ENCODE measurements at places on chromosomes 1 and 21.

- DNase-seq: peak; percentile 82
These were observed 120.9 kb upstream of the IPO9 start for GRCh38 chr1:201708085-201708512.

- no peak for DNase-seq
These were observed 19.7 kb downstream of the DPH5 start for GRCh38 chr1:101005871-101006270.

- DNase-seq: peak; percentile 99
These were observed 104.0 kb upstream of the RUNX3 start for GRCh38 chr1:25033828-25034705.

DNA sequence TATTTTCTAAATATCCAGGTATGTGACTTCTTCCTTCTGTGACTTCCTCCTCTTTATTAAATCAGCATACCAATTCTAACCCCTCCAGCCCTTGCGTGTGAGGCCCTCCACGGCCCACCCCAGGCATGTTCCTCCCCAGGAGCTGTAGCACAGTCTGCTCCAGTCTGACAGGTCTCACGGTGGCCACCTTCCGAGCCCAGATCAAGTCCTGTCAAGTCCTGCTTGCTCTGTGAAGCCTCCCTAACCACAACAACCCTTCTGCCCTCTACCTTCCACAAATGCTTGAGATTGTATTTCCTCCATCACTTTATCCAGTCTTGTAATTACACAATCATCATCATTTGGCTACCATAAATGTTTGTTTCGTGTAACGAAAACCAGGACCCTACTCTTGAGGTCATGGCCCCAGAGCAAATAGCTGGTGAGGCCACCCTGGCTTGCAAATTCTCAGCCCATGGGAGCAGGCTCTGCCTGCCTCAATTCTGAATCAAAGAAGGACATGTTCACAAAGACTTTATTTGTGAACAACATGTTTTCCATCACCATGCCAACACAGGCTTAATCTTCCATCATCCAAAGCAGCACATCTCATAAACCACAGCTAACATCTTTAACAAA lies 33.0 kb upstream of the S100A7 start:
- DNase-seq: no peak

- DNase-seq: no peak
These were observed 18.1 kb downstream of the SLC45A3 start for GRCh38 chr1:205662135-205662738.

DNA sequence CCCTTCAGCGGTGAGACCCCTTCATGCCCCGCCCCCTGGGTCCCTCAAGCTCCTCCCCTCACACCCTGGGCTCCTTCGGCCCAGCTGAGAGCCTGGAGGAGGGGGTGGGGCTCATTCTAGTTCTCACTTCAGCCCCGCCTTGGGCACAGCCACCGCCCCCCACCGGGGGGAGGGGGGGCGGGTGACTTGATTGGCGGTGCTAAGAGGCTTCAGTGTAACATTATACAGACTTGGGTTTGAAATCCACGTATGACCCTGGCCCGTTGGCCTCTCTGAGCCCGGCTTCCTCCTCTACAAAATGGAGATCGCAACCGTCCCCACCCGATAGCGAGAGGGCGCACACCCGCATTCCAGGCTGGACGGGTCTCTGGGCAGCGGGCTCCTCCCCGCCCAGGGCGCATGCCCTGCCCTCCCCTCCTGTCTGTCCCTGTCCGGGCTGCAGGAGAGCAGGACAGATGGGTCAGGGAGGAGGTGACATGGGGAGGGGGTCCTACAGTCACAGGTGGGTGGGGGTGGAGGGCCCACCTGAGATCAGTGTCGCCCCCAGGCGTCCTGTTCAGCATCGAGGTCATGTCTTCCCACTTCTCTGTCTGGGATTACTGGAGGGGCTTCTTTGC lies 5.1 kb downstream of the CLCNKB start:
- no peak for DNase-seq

- DNase-seq: peak; percentile 16
These were observed 106.7 kb upstream of the C21orf91 start for GRCh38 chr21:17925899-17926298.

GRCh38 chr1:153629971-153630370 lies 1.7 kb downstream of the S100A1 start:
- no peak for DNase-seq

DNA sequence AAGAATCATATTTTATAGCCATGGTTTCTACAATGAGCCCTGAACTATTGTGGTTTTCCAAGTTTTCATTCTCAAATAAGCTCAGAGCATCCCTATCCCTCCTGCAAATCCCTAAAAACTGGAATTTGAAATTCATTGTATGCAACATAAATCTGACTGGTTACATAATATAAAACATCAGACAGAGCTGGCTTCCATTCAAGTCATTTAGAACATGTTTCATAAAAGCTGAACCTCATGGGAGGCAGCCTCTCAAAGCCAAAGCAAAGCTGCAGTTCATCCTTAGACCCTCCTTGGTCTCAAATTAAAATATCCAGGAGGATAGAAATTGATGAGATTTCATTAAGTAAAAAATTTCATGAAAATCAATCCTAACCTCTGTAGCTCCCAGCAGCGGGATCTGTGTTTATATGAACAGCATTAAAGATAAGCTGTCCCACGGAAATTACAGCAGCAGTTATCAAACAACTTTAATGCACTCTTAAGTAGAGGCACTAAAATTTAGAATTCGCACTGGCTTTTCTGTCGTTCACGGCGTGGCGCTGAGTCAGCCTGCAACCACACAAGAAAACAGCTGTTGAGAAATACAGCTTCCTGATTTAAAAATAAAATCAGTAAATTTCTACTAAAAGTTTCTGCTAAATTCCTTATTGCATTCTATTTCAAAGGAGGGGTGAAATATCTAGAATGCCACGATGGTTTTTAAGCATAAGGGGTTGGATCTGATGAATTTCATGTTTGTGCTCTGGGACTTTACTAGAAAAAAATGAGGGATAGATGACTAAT lies 99.9 kb upstream of the TIAM1 start:
- peak; percentile 58 for DNase-seq

GRCh38 chr1:201633297-201633696 lies 94.4 kb downstream of the NAV1 start:
- DNase-seq: no peak

- DNase-seq: no peak
These were observed 37.8 kb upstream of the DOCK7 start for GRCh38 chr1:62726011-62726442.

- peak; percentile 87 for DNase-seq
These were observed 60.6 kb downstream of the AK4 start for GRCh38 chr1:65208563-65208973.

- no peak for DNase-seq
These were observed 34.1 kb downstream of the COL11A1 start for GRCh38 chr1:103074224-103074623.

DNA sequence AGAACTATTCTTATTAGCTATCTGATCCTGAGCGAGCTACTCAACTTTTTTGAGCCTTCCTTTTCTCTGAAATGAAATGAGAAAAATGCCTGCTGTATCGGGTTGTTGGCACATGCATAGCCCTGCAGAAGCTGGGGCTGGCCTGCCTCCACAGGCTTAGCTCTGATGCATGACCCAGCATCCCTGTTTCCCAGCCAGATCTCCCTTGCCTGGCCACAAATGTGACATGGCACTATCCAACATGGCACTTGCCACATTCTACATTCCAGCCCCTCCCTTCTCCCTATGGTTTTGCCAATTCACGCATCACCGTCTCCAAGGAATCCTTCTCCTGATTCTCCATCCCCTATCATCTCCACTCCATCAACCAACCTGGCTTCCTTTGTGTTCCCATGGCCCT lies 13.8 kb downstream of the RNU5D-1 start:
- no peak for DNase-seq

DNA sequence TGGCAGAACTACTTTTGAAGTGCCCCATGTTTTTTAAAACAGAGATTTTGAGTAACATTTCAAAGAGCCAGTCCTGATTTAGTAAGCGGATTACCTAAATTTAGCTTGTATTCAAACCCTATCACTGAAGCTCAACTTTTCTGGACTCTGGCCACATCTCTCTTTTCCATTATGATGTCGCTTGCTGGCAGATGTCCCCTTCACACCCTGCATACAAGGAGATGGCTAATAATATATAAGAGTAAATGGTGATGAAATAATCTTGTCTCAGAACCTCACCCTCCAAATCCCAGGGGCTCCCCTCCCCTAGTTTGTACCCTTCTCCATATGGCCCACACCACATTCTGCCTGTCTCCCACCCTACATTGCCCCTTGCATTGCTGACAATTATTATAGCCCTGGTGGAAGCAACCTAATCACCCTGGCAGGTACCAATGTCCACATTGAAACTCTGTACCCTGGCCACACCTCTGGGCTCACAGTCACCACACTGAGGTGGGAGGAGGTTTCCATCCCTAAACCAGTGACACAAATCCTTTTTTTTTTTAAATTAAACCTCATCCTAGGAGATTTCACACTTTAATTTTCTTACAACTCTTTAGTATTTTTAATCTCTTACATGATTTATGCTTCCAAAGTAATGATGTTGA lies 106.0 kb upstream of the SYT6 start:
- no peak for DNase-seq

DNA sequence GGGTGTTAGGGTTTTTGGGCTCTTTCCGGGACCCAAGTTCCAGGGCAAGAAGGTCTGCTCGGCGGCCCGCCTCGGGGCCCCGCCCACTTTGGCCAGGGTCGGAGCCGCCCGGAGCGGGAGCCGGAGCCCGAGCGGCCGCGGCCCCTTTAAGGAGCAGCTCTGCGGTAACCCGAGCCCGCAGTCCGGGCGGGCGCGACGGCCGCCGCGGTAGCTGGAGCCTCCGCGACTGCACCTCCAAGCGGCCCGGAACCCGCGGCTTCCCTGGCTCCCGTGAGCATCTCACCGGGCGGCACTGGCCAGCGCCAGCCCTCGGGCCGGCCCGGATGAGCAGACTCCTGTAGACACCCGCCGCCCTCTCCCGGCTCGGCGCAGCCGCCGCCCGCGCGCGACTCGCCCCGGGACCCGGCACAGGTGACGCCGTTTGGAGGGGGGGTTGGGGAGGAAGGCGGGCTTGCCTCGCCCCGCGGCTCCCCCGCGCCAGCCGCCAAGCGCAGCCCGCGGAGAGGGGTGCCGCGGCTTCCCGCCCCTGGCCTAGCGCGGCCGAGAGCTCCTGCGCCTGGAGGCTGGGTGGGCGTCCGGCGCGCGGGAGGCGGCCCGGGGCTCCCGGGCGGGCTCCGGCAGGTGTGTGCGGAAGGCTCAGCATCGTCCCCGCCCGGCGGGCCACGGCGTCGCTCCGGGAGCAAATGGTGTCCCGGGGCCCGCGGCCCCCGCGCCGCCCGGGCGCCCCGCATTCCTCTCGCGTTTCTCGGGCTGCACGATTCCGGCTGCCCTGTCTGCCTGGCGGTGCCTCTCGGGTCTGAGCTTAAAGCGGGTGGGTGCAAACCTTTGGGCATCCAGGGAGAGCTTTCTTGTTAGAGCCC lies at the start of gene TLCD4:
Gene TLCD4 (plus strand): TSS at position 149 of the 860 bp plus-strand sequence. CDS start 26,547 bp downstream, outside the sequence.
- no peak for DNase-seq

- DNase-seq: peak; percentile 65
These were observed 8.0 kb upstream of the NAV1 start for GRCh38 chr1:201530741-201531531.

- no peak for DNase-seq
These were observed 27.5 kb downstream of the HUNK start for GRCh38 chr21:31900121-31900895.

DNA sequence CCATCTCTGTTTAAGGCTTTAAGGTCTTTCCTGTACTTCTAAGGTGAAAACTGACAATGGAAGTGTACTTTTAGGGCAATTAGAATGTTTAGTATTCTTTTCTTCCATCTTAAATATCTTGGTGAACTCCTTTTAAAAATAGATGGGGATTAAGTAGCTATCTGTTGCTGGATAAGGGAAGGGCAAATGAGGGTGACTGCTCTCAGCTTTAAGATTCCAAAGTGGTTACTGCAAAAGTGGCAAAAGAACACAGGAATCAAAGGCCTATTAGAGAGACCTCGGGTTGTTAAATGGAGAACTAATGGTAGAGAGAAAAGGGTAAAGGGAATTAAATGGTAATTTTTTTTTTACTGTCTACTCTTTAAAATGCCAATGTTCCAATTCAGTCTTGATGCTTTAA lies 774.1 kb upstream of the B3GALT2 start:
- DNase-seq: no peak

- DNase-seq: no peak
These were observed 1.1 kb downstream of the VWA1 start for GRCh38 chr1:1436630-1437032.

DNA sequence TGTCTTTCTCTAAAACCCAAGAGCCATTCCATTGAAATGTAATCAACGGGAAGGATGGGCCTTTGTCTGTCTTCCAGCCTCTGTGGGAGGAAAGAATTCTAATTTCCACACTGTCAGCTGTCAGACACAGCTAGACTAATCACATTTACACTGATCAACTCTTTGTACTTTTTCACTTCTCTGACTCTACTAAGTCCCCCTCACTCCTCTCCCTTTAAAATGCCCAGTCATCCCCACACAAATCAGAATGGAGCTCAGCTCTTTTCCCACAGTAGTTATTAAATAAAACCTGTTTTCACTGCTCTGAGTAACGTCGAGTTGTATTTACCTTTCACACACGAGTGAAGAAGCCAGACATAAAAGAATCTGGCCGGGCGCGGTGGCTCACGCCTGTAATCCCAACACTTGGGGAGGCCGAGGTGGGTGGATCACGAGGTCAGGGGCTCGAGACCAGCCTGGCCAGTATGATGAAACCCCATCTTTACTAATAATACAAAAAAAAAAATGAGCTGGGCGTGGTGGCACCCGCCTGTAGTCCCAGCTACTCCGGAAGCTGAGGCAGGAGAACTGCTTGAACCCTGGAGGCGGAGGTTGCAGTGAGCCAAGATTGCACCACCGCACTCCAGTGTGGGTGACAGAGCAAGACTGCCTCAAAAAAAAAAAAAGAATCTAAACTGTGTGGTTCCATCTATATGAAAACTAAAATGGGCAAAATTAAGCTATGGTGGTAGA lies 13.3 kb downstream of the ZBTB8OS start:
- peak; percentile 25 for DNase-seq

DNA sequence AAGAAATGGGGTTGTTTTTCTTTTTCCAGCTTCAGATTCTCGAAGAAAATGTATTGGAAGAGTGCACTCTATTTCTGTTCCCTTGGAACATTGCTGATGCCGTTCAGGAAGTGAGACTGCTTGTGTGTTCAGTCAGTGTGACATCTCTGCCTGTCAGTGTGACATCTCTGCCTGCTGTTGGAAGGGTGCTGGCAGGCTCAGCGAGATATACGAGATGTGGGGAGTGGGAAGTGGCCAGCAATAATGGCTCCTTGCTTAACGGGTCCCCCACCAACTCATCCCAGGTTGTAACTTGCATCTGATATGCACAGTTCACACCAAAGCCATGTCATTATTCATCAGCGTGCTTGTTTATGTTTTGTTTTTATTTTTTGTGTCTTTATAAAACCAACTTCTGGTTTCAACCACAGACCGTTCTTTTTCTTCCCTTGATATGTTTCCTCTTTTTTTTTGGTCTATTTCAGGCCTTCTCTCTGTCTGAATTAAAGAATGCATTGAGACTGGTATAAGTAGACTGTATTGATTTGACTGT lies 145.4 kb downstream of the GALNT2 start:
- DNase-seq: peak; percentile 72

DNA sequence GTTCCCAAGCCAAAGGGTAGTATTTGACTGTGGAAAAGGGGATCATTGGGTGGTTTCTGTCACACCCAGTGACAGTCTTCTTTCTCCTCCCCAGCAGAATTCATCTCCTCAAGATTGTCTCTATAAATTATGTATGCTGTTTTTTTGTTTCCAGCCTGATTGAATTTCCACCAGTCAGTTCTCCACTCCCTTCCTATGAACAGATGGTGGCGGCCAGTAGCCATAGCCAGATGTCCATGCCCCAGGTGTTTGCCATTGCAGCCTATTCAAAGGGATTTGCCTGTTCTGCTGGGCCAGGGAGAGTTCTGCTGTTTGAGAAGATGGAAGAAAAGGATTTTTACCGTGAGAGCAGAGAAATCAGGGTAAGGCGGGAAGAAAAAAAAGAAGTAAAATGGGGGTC lies 12.9 kb downstream of the CFAP57 start:
- DNase-seq: no peak
